ENCODE measurements at places on chromosomes 11 and 22. TPM values are rescaled to one million over a fixed set of nuclear protein-coding genes. Genes with fewer than 3 reads are reported as not detected.

CALCA gene
- total RNA-seq = not detected

INSC gene
- not detected for total RNA-seq

DNA sequence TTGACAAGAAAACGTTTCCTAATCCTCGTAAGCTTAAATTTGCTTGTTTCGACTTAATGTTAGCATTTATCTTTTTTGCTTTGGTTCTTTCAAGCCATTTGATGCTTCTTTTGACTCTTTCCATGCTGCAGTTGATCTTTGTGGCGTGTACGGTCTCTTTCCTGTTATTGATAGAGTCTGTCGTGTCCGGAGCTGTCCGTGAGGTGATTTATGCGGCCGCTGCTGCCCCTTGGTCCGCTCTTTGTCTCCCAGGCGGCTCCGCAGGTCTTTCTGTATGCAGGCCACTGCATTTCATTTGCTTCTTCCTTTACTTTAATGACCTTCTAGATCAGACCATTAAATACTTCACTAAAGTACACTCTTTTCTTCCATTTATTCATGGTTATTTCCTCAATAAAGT, 50.3 kb downstream of the TBC1D22A start:
- H3K4me1 ChIP-seq = no peaks in the 10 kb centered on the region
- no peak overlapping the region for H3K4me3 ChIP-seq
- H3K27ac ChIP-seq = no peak overlapping the region
- no peaks in the 10 kb centered on the region for H3K27me3 ChIP-seq

- no peak overlapping the region for H3K4me3 ChIP-seq
- no peak for DNase-seq
- H3K4me1 ChIP-seq = peaks cover 25% of the 10 kb centered on the region
- H3K27me3 ChIP-seq = no peaks in the 10 kb centered on the region
- no peaks in the 10 kb centered on the region for H3K36me3 ChIP-seq
- no peak overlapping the region for H3K27ac ChIP-seq
Measured at GRCh38 chr11:58498464-58498863, 9.4 kb downstream of the OR5B21 start.

GRCh38 chr22:25742918-25743708, 1.1 kb downstream of the MYO18B start:
- H3K4me3 ChIP-seq = peak overlapping the region; percentile 81
- no peak for DNase-seq
- H3K27me3 ChIP-seq = no peaks in the 10 kb centered on the region
- peaks cover 45% of the 10 kb centered on the region for H3K4me1 ChIP-seq

- H3K4me3 ChIP-seq = no peak overlapping the region
- no peaks in the 10 kb centered on the region for H3K36me3 ChIP-seq
Measured at GRCh38 chr22:27874185-27874584, 44.9 kb downstream of the PITPNB start.

- H3K4me1 ChIP-seq = no peaks in the 10 kb centered on the region
- peaks cover 4% of the 10 kb centered on the region for H3K27me3 ChIP-seq
- H3K27ac ChIP-seq = no peak overlapping the region
- H3K4me3 ChIP-seq = no peak overlapping the region
- DNase-seq = no peak
Measured at GRCh38 chr11:102493524-102493923, 37.0 kb downstream of the MMP7 start.

Measured in gastrocnemius medialis (tissue), 4 donors.